ENCODE measurements at places on chromosomes 3 and 15.

DNA sequence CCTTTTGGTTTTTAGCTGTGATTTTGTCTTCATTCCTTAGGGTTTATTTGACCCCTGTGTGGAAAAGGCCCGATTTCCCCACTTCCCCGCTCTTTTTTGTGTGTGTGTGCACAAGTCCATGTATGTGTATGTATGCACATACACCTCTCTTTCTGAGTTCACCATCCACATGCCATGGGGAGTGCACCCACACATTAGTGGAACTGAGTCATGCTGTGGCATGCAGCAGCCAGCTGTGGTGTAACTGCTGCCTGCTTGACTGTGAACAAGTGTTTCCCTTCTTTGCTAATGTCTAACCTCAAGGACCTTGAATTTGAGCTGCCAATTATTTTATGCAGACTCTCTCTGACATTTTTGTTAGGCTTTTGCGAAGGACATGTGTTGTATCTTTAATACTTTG is 434.9 kb upstream of the TPM1 start:
- DNase-seq: no peak

DNA sequence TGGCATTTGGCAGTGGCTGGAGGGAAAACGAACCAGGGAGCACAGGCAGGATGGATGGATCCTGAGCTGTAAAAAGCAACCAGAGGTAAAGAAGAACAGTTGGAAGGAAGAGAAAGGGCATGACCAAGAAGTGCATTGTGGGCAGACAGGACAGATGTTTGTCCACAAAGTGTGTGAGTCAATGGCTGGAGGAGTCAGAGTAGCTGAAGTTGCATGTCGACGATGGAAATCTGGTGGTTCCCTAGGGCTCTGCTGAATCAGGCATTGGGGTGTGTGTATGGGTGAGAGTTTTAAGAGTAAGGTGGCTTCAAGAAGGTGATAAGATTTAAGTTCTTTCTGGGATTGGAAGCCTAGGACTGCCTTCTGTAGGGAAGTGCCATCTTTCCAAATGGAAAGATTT is 214.0 kb upstream of the BHLHE40 start:
- no peak for DNase-seq

DNA sequence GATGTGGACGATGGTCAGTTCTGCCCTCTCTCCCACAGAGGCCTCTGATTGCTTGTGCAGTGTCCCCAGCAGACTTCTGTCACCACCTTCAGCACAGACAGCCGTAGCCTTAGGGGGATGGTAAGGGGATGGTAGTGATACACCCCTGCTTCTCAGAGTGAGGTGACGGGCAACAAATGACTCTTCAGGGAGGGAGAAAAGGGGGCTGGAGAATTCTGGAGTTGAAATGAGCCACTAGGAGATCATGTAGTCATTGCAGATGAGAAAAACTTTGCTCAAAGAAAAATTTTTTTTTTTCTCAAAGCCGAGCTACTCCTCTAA is 29.6 kb upstream of the TIMP4 start:
- no peak for DNase-seq

GRCh38 chr3:189365609-189366564 is 194.1 kb downstream of the TPRG1 start:
- DNase-seq: no peak

GRCh38 chr3:55668359-55668758 is 181.3 kb upstream of the WNT5A start:
- DNase-seq: no peak

DNA sequence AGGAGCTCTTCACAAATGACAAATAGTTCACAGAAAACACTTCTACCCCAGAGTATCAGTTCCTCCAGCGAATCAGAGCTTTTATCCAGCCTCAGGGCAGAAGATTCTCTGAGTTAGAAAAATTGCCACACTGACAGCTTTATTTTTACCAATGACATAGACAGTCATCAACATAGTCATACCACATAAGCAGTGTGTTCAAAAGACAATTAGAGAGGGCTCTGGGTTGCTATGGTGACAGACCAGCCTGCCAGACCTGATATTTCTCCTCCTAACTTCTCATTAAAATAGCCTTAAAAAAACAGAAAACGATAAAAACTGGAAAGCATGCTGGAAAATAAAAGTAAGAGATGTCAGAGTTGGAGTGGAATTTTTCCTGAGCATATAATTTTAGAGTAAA is 45.9 kb upstream of the COL6A5 start:
- DNase-seq: no peak

Data from cortex of kidney (tissue), 1 donor.